HTR-8/SVneo (cell line): ENCODE measurements at places on chromosomes 12 and 14.
A peak's percentile ranks its signal among the peaks of the same experiment; 100 is the strongest.

GRCh38 chr12:32240162-32240561 lies 133.5 kb downstream of the BICD1 start:
- DNase-seq: no peak

DNA sequence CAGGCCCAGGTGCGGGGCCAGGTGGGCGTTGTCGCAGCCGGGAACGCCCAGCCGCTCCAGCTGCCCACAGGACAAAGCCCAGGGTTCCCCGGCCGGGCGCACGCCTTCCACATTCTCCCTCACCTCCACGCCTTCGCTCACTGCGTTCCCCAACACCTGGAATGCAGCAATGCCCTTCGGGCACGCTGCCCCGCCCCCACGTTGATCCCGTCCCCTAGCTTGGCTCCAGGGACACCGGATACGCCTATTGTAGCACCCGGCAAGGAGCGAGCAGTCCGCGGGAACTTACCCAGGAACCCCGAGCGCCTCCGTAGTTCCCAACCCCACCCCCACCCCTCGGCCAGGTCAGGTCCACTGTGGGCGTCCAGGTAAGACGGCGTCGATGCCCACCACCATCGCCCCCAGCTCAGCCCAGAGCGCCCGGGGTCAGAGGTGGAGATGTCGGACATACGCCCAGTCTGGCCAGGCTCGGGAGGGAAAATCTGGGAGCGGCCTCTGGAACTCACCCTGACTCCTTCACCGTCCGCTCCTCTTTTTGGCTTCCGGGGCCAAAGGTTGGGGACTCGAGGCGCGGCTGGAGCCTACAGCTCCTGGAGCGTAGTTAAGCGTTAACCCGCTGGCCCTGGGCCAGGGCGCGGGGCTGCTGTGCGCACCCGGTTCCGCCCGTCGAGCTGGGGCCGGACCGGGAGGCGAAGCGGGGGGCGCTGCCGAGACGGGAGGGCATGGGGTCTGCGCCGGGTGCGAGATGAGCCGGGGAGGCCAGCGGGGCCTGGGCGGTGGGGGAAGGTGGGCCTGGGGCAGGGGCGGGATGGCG lies 594 bp upstream of the CEP170B start:
- DNase-seq: no peak

DNA sequence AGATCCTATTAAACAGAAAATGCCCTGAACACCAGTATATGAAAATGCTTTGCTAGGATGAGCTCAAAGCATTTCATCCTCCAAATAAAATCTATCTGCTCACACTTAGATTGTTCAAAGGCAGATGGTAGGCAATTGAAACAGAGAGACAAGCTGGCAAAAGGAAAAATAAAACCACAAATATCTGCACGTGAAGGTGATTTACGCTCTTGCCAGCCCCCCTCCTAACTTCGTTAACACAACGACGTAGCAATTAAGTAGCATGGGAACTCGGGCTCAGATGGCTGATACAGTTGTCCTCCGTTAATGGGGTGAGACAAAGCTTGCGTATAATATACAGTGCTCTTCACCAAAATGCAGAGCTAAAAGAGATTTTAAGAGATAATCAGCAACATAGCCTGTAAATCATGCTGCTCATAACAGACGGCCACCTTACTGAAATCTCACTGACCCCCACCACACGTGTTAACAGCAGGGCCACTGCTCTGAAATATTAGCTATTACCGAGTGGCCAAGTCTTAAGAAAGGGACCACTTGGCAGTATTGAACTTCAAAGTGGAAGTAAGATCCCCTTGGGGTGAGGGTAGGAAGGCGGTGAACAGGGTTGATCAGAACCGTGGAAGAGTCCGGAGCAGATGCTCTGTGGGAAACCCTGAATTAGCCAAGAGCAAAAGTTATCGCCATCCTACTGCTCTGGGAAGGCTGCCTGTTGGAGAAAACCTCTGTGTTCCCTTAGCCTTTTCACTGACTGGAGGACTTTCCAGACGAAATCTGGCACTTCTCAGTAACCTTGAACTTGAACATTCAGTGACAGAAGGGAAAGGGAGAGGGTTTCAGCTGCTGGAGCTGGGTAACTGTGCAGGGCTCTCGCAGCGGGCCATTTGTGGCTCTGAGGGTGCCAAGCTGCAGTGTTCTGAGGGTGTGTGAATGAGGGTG lies 23.1 kb downstream of the ETV6 start:
- no peak for DNase-seq

GRCh38 chr14:70064136-70064865 lies 124.5 kb downstream of the SLC8A3 start:
- no peak for DNase-seq

DNA sequence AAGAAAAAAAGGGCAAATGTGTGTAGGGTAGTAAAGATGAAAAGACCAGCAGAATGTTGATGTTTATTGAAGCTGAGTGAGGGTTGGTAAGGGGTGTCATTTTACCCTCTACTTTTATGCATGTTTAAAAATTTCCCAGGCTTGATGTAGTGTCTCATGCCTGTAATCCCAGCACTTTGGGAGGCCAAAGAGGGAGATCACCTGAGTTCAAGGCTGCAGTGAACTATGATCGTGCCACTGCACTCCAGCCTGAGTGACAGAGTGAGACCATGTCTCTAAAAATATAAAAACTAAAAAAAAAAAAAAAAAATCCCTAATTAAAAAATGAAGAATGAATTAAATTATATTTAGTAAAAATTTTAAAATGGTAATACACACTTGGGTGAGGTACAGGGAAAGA lies 8.5 kb downstream of the SEL1L start:
- DNase-seq: no peak

GRCh38 chr14:36857136-36857535 lies 195.5 kb downstream of the PAX9 start:
- no peak for DNase-seq

DNA sequence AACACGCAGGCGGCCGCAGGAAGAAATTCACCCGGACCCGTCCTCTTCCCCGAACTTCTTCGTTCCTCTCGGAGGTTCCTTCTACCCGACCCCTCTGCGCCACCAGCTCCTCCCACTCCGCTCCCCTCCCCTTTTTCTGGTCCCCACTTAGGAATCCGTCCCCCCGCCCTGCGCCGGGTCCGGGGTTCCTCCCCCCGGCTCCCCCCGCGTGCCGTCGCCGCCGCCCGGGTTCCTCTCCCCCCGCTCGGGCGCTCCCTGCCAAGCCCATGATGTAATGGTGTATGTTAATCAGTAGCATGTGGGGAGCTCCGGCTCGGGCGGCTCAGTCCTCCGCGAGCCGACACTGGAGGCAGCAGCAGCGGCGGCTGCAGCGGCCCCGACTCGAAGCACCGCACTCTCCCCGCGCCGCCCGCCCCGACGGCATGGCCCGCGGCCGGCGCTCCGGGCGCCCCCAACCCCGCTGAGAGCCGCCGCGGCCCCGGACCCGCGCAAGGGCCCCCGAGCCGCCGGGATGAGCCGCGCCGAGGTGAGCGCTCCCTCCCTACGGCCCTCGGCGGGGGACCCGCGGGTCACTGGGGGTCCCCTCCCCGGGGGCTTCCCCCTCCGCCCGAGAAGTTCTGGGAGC lies 1.0 kb upstream of the SAMD4A start:
- peak; percentile 93 for DNase-seq

- no peak for DNase-seq
Observed at GRCh38 chr12:13745111-13745860, 236.1 kb downstream of the GRIN2B start.

GRCh38 chr14:45790293-45790692 lies 537.3 kb upstream of the MIS18BP1 start:
- DNase-seq: no peak

- no peak for DNase-seq
Observed at GRCh38 chr14:44730860-44731259, 223.8 kb upstream of the FSCB start.

- no peak for DNase-seq
Observed at GRCh38 chr14:32571995-32572866, 243.1 kb downstream of the AKAP6 start.

DNA sequence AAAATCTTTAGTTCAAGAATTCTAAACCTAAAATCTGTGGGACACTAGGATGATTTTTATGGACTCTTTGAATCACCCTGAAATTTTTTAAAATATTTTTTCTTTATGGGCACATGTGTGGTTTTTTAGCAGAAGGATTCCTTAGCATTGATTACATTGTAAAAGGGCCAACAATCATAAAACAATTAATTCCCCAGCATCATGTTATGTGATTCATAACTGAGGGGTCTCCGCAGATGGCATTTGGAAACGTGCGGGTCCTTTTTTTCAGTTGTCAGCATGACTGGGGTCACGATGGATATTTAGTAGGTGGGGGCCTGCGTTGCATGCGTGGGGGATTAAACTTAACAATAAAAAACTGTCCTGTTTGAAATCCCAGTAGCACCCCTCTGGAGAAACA lies 52.5 kb downstream of the NTF3 start:
- DNase-seq: no peak

DNA sequence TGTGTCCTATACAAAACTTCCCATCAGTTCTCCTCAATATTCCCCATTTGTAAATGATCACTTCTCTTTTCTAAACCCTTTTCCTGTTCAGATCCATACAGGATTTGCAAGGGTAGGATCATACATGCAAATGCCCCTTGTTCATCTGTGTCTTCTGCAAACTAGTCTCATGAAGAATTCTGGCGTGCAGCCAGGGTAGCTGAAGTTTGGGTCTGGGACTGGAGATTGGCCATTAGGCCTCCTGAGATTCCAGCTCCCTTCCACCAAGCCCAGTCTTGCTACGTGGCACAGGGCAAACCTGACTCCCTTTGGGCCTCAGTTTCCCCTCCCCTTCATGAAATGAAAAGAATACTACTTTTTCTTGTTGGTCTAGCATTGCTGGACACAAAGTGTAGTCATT lies 11.3 kb downstream of the C3AR1 start:
- DNase-seq: no peak

GRCh38 chr14:90547250-90547649 lies 150.4 kb downstream of the CALM1 start:
- no peak for DNase-seq

- peak; percentile 62 for DNase-seq
Observed at GRCh38 chr14:95227279-95227860, 70.0 kb upstream of the DICER1 start.

GRCh38 chr12:101570047-101570446 lies 24.7 kb upstream of the MYBPC1 start:
- peak; percentile 34 for DNase-seq

- no peak for DNase-seq
Observed at GRCh38 chr14:68172627-68173026, 353.0 kb downstream of the RAD51B start.

- no peak for DNase-seq
Observed at GRCh38 chr14:69861025-69861569, 18.1 kb upstream of the SMOC1 start.

GRCh38 chr14:36504771-36505175 lies 15.3 kb downstream of the NKX2-1 start:
- no peak for DNase-seq
